ENCODE measurements at places on chromosomes 1 and 21. TPM values are rescaled to one million over a fixed set of nuclear protein-coding genes. Genes with fewer than 3 reads are reported as not detected.

- no peak overlapping the region for H3K4me3 ChIP-seq
- no peak for DNase-seq
- H3K36me3 ChIP-seq, result no peaks in the 10 kb centered on the region
- no peaks in the 10 kb centered on the region for H3K4me1 ChIP-seq
These were observed 11.3 kb upstream of the LRRC8D start for GRCh38 chr1:89809556-89809955.

DNA sequence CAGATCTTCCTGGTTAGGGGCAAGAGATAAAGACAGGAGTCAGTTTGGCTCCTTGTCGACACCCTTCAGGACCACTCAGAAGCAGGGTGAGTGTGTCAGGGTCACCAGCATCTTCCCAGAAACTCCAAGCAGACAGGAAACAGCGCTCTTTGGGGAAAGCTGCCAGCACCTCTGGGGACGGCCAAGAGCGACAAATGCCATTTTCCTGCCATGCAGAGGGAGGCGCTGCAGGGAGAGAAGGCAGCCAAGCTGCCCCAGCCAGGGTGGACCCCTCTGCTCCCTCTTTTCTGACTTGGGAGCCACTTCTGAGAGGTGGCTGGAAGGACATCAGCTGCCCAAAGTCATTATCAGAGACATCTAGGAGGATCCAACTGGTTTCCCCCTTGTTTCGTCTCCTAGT, 29.0 kb downstream of the SIM2 start:
- H3K27me3 ChIP-seq, result no peaks in the 10 kb centered on the region
- H3K36me3 ChIP-seq, result no peaks in the 10 kb centered on the region
- no peaks in the 10 kb centered on the region for H3K4me1 ChIP-seq
- DNase-seq, result no peak
- H3K27ac ChIP-seq, result no peak overlapping the region

DNA sequence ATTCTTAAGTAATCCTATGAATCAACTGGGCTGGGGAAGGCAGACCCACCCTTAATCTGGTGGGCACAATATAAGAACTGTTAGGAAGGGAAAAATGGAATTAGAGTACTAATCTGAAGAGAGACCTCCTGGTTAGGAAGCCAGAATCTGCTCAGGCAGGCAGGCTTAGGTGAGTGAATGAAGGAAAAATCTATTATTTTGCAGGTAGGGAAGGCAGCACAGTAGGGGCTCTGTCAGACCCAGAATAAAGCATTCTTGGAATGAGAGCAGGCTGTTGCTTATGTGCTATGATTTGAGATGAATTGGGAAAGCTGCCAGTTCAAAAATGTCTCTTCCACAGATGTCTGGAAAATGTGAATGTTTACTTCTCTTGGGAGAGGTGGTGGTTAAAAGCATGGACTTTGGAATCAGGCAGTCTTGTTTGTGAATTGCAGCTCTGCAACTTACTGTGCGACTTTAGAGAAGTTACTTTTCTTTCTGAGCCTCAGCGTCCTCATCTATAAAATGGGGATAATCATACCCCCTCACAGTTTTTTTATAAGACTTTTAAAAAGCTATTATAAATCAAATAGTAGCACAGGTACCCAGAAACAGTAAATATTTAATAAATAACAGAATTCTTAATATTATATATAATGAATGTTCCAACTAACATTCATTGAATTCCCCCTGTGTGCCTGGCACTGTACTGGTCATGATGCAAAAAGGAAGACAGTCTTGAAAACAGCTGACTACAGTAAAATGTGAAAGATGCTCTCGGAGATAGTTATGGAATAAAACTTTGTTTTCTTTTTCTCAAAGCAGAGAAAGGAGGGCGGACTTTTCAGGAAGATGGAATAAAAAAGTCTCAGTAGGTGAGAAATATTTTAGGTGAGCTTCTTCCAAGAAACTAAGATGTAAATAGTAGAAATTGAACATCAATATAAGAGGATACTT, 15.3 kb upstream of the ZNF644 start:
- no peaks in the 10 kb centered on the region for H3K27me3 ChIP-seq
- no peak overlapping the region for H3K4me3 ChIP-seq
- DNase-seq, result no peak
- no peaks in the 10 kb centered on the region for H3K36me3 ChIP-seq
- H3K4me1 ChIP-seq, result no peaks in the 10 kb centered on the region

- no peak overlapping the region for H3K27ac ChIP-seq
- H3K36me3 ChIP-seq, result no peaks in the 10 kb centered on the region
- H3K27me3 ChIP-seq, result no peaks in the 10 kb centered on the region
- peaks cover 40% of the 10 kb centered on the region for H3K4me1 ChIP-seq
- DNase-seq, result no peak
- no peak overlapping the region for H3K4me3 ChIP-seq
These were observed 84.6 kb upstream of the TLR5 start for GRCh38 chr1:223227486-223228196.

DNA sequence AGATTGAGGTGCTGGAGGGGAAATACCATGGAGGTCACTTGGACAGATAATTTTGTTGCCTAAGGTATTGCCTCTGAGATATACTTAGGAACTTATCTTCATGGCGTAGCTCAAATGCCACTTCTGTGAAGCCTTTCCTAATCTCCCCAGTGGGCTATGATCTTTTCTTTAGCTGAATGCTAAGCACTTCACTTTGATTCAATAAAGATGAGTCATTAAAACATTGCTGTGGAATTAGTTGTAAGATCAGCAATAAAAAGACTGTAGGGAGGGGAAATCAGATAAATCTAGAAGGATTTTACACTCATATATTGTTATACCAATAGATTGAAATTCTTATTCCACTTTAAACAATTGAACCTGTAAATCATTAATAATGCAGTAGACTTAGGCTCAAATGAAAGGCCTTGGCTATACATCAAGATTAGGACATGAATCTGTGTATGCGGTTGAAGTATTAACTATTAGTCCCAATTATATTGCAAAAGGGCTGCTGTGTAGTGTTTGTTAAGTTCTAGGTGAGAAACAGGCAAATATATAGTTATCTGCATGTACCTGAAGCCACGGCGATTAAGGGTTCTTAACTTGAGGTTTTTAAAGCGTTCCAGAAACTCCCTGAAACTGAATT, 19.2 kb upstream of the MAGOH start:
- H3K27me3 ChIP-seq, result no peaks in the 10 kb centered on the region
- H3K27ac ChIP-seq, result no peak overlapping the region
- H3K4me3 ChIP-seq, result no peak overlapping the region
- DNase-seq, result no peak

- H3K27ac ChIP-seq, result no peak overlapping the region
- no peaks in the 10 kb centered on the region for H3K36me3 ChIP-seq
- no peak overlapping the region for H3K4me3 ChIP-seq
- H3K27me3 ChIP-seq, result peaks cover 2% of the 10 kb centered on the region
- DNase-seq, result no peak
- H3K4me1 ChIP-seq, result peaks cover 10% of the 10 kb centered on the region
These were observed 23.9 kb upstream of the TMEM52 start for GRCh38 chr1:1942753-1943656.

GRCh38 chr1:84245563-84245962, 55.9 kb upstream of the SAMD13 start:
- no peak overlapping the region for H3K27ac ChIP-seq
- no peak for DNase-seq
- no peaks in the 10 kb centered on the region for H3K27me3 ChIP-seq
- H3K4me3 ChIP-seq, result no peak overlapping the region
- H3K36me3 ChIP-seq, result no peaks in the 10 kb centered on the region

GRCh38 chr1:203629016-203629506, 2.4 kb downstream of the ATP2B4 start:
- peak overlapping the region; percentile 86 for H3K4me3 ChIP-seq
- peaks cover 49% of the 10 kb centered on the region for H3K4me1 ChIP-seq
- peak; percentile 29 for DNase-seq
- peak overlapping the region; percentile 79 for H3K27ac ChIP-seq
- peaks cover 9% of the 10 kb centered on the region for H3K36me3 ChIP-seq

DNA sequence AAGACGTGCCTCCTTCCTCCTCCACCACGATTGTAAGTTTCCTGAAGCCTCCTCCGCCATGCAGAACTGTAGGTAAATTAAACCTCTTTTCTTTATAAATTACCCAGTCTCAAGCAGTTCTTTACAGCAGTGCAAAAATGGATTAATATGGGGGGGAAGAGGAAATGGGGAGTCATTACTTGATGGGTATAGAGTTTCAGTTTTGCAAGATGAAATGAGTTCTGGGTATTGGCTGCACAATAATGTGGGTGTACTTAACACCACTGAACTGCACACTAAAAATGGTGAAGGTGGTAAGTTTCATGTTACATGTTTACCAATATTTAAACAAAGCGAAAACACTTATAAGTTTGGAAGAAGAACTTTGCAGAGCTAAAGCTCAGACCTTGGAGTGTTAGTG, 24.3 kb upstream of the DISP1 start:
- H3K36me3 ChIP-seq, result no peaks in the 10 kb centered on the region
- no peaks in the 10 kb centered on the region for H3K27me3 ChIP-seq
- H3K4me1 ChIP-seq, result no peaks in the 10 kb centered on the region

DNA sequence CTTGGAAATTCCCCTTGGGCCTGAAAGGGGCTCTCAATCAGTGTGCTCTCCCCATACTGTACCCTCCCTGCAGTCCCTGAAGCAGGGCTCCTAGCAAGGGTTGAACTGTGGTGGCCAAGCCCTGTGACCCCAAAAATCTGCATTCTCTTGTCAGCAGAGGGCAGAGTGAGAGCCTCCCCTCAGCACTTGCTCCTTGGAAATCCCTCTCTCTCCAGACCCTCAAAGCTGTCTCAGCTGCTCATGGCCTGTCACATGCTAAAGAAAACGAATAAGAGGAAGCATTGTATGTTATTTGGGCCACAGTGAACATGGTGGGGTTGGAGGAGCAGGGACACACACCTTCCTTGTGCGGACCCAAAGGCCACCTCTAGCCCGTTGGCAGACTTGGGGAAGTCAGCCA, 47.2 kb upstream of the SYNC start:
- no peak overlapping the region for H3K4me3 ChIP-seq
- no peaks in the 10 kb centered on the region for H3K36me3 ChIP-seq
- H3K27me3 ChIP-seq, result no peaks in the 10 kb centered on the region

The WNT3A gene
- not detected for total RNA-seq

The HSD11B1 gene
- not detected for total RNA-seq

The FAM3B gene
- 0.48 TPM for total RNA-seq

The ARHGEF10L gene
- 0.94 TPM for total RNA-seq

The TRIM45 gene
- 0.77 TPM for total RNA-seq

The S100A5 gene
- not detected for total RNA-seq
